ENCODE measurements at places on chromosomes 2 and 18.
A peak's percentile ranks its signal among the peaks of the same experiment; 100 is the strongest.

- peaks cover 24% of the 10 kb centered on the region for H3K27me3 ChIP-seq
- no peak for DNase-seq
- peaks cover 80% of the 10 kb centered on the region for H3K4me1 ChIP-seq
- no peak overlapping the region for H3K27ac ChIP-seq
- H3K4me3 ChIP-seq: no peak overlapping the region
These were observed 87.8 kb upstream of the SNTG2 start for GRCh38 chr2:862731-863466.

- no peak for DNase-seq
- H3K36me3 ChIP-seq: no peaks in the 10 kb centered on the region
- H3K4me1 ChIP-seq: no peaks in the 10 kb centered on the region
These were observed 451.3 kb upstream of the VWC2L start for GRCh38 chr2:213959589-213959988.

DNA sequence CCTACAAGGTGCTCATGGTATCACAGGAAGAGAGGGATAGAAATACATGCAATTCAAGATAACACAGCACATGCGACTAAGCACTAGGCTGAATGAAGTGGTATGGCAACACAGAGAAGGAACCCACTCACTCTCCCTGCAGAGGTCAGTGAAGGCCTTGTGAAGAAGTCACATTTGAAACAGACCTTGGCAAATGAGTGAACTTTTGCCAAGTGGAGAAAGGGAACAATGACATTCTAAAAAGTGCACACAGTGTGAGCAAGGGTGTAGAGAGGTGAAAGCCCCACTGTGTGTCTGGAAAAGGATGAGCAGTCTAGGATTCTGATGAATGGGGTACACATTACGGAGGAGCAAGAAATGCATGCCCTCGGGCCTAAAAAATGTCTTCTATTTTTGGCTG is 23.3 kb downstream of the KLF7 start:
- peaks cover 25% of the 10 kb centered on the region for H3K36me3 ChIP-seq
- H3K4me1 ChIP-seq: peaks cover 89% of the 10 kb centered on the region
- H3K27ac ChIP-seq: peak overlapping the region; percentile 99
- peak overlapping the region; percentile 64 for H3K4me3 ChIP-seq
- DNase-seq: no peak

- H3K27ac ChIP-seq: no peak overlapping the region
- H3K4me1 ChIP-seq: peaks cover 87% of the 10 kb centered on the region
- peaks cover 12% of the 10 kb centered on the region for H3K27me3 ChIP-seq
- H3K36me3 ChIP-seq: no peaks in the 10 kb centered on the region
These were observed 97.4 kb upstream of the ID2 start for GRCh38 chr2:8584174-8585066.

GRCh38 chr2:176780348-176780747 is 432.2 kb upstream of the HNRNPA3 start:
- no peaks in the 10 kb centered on the region for H3K36me3 ChIP-seq
- H3K27me3 ChIP-seq: peaks cover 7% of the 10 kb centered on the region
- DNase-seq: no peak
- H3K4me1 ChIP-seq: peaks cover 4% of the 10 kb centered on the region

DNA sequence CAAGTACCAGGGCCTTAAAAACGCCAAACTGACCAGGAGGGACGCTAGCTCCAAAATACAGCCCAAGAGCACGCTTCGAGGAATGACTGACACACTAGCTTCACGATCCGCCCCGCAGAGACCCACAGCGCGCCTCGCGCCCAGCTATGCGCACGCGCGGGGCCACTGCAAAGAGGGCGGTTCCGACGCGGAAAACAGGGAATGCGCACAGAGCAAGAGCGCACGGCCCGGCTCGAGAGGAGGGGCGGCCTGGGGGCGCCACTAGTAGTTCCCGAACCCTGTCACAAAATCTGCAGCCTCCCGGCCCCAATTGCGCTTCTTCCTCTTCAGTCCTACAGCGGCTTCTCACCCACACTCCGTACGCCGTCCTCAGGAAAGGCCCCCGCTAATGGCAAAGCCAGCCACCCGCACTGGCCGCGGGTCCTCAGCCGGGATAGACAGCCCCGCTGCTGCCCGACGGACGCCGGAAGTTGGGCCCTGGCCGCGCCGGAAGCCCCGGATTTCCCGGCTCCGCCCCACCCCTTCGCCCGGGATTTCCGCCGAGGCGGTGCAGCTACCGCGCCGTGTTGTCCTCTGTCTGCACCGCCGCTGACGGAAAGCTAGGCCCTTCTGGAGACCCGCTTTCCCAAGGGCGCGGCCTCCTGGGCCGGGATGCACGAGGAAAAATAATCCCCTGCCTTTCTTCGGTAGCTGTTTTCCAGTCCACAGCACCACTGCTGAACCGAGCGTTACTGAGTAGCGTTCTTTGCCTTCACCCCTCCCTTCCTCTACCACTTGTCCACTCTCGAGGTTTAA is at the start of gene HDHD2:
HDHD2 (minus strand) TSS at position 472 of the 795 bp plus-strand sequence. CDS start 14,061 bp downstream, outside the sequence.
- peak within 1 kb of the TSS; percentile 98 for H3K27ac ChIP-seq
- H3K4me1 ChIP-seq: peaks cover 32% of the 10 kb centered on the region
- peak; percentile 88 for DNase-seq
- peaks cover 25% of the 10 kb centered on the region for H3K36me3 ChIP-seq
- H3K4me3 ChIP-seq: peak within 1 kb of the TSS; percentile 98
- H3K27me3 ChIP-seq: no peaks in the 10 kb centered on the region

DNA sequence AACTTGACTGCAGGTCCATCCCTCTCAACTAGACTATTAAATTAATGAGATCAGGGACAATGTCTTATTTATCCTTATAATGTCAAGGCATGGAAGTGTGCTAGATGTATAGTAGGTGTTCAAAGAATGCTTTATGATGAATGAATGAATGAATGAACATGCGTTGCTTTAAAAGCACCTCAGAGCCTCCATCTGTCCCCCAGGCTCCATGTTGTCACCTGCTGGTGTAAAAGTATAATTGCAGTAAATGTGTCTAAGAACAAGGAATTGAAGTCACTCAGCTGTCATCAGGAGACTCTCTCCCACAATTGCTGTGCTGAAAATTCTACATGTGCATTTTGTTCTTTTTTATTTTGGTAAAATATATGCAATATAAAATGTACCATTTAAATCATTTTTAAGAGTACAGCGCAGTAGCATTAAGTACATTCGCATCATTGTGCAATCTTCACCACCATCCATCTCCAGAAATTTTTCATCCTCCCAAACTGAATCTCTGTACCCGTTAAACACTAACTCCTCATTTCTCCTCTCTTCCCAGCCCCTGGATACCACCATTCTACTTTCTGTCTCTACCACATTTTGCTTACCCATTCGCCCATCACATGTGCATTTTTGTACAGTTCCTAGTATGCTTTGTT is 52.6 kb downstream of the GNAL start:
- peaks cover 8% of the 10 kb centered on the region for H3K27me3 ChIP-seq
- no peak for DNase-seq
- no peaks in the 10 kb centered on the region for H3K36me3 ChIP-seq
- no peak overlapping the region for H3K27ac ChIP-seq
- peaks cover 3% of the 10 kb centered on the region for H3K4me1 ChIP-seq

DNA sequence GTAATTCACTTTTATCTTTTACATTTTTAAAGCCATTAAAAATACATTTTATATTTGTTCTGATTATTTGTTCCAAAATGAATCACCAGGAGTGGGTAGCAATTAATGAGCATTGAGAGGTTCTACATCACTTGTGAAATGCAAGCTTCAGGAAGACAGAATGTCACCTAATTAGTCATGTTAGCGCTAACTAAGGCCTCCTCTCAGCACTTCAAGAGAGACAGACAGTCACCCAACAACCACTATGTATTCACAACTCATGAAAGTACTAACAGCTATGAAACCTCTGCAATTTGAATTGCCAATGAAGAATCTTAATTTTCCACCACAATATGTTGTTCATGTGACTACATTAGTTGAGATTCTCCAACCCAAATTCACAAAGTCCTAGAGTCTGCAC is 611.0 kb downstream of the KCNJ3 start:
- H3K4me3 ChIP-seq: no peak overlapping the region
- H3K27me3 ChIP-seq: no peaks in the 10 kb centered on the region
- H3K4me1 ChIP-seq: no peaks in the 10 kb centered on the region
- no peak overlapping the region for H3K27ac ChIP-seq
- H3K36me3 ChIP-seq: no peaks in the 10 kb centered on the region

- H3K27me3 ChIP-seq: peaks cover 3% of the 10 kb centered on the region
- H3K4me1 ChIP-seq: peaks cover 30% of the 10 kb centered on the region
- DNase-seq: no peak
- no peak overlapping the region for H3K27ac ChIP-seq
These were observed 87.0 kb upstream of the TMEM200C start for GRCh38 chr18:5982332-5982731.

DNA sequence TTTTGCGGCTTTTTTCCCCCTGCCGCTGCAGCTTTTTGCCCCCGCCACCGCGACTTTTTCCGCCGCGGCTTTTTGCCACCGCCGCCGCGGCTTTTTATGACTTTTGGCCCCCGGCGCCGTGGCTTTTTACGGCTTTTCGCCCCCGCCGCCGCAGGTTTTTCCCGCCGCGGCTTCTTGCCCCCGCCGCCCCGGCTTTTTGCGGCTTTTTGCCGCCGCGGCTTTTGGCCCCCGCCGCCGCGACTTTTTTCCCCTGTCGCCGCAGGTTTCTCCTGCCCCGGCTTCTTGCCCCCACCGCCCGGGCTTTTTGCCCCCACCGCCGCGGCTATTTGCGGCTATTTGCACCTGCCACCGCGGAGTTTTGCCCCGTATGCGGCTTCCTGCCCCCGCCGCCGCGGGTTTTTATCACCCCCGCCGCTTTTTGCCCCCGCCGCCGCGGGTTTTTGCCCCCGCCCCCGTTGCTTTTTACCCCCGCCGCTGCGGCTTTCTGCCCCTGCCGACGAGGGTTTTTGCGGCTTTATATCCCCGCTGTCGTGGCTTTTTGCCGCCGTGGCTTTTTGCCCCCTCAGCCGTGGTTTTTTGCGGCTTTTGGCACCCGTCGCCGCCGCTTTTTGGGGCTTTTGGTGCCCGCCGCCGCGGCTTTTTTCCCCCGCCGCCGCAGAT is 2750.9 kb downstream of the RPIA start:
- no peak overlapping the region for H3K4me3 ChIP-seq
- no peaks in the 10 kb centered on the region for H3K27me3 ChIP-seq
- no peaks in the 10 kb centered on the region for H3K4me1 ChIP-seq
- no peak overlapping the region for H3K27ac ChIP-seq

- H3K27me3 ChIP-seq: no peaks in the 10 kb centered on the region
- peaks cover 30% of the 10 kb centered on the region for H3K4me1 ChIP-seq
- no peak for DNase-seq
- H3K4me3 ChIP-seq: no peak overlapping the region
These were observed 140.6 kb upstream of the NOSTRIN start for GRCh38 chr2:168661863-168662256.

- H3K4me1 ChIP-seq: no peaks in the 10 kb centered on the region
- no peak overlapping the region for H3K4me3 ChIP-seq
- H3K27me3 ChIP-seq: peaks cover 7% of the 10 kb centered on the region
- no peak overlapping the region for H3K27ac ChIP-seq
- DNase-seq: no peak
These were observed 374.5 kb downstream of the NCKAP5 start for GRCh38 chr2:133193544-133194361.

DNA sequence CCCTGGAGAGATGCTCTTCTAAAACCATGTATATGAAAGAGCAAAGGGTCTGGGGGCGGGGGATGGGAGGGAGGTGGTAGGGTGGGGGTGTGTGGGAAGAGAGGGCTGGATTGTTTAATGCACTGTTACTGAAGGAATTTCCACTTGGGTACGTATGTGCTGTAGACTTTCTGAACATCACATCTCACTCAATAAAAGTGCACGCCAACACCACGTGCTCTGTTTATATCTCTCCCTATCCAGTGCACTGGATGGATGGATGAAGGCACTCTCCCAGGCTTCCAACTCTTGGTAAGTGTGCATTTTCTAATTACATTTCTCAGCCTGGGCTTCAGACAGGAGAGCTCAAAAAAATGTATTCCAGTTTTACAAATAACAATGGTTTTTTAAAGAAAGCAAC is 184.3 kb upstream of the SIX2 start:
- no peak for DNase-seq
- H3K4me3 ChIP-seq: no peak overlapping the region
- H3K36me3 ChIP-seq: peaks cover 5% of the 10 kb centered on the region
- H3K27me3 ChIP-seq: peaks cover 16% of the 10 kb centered on the region
- H3K4me1 ChIP-seq: peaks cover 21% of the 10 kb centered on the region

GRCh38 chr2:143435131-143435530 is 305.9 kb downstream of the ARHGAP15 start:
- no peaks in the 10 kb centered on the region for H3K27me3 ChIP-seq
- no peak for DNase-seq
- H3K36me3 ChIP-seq: no peaks in the 10 kb centered on the region

DNA sequence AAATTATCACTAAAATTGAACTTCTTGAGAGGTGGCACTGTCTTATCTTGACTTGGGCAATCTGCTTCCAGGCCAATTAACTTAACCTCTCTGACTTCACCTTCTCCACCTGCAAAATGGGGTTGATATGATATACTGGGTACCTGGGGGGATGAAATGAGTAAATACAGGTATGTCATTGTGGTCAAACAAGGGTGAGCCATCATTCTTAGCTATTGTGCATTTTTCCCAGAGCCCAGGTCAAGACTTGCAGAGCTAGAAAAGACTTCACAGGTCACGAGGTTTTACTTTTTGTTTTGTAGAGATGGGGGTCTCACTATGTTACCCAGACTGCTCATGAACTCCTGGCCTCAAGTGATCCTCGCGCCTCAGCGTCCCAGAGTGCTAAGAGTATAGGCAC is 145.0 kb downstream of the PRKCE start:
- H3K4me1 ChIP-seq: peaks cover 37% of the 10 kb centered on the region
- H3K4me3 ChIP-seq: no peak overlapping the region
- peaks cover 8% of the 10 kb centered on the region for H3K27me3 ChIP-seq
- no peaks in the 10 kb centered on the region for H3K36me3 ChIP-seq

GRCh38 chr2:182540252-182540651 is 113.4 kb upstream of the PDE1A start:
- DNase-seq: no peak
- H3K4me1 ChIP-seq: peaks cover 25% of the 10 kb centered on the region
- no peak overlapping the region for H3K27ac ChIP-seq
- no peak overlapping the region for H3K4me3 ChIP-seq
- H3K36me3 ChIP-seq: no peaks in the 10 kb centered on the region

- peaks cover 6% of the 10 kb centered on the region for H3K4me1 ChIP-seq
- no peak overlapping the region for H3K4me3 ChIP-seq
- DNase-seq: no peak
- H3K27me3 ChIP-seq: no peaks in the 10 kb centered on the region
These were observed 9.8 kb downstream of the AFTPH start for GRCh38 chr2:64533882-64534281.

Measured in nephron progenitor cell (in vitro differentiated cells).